ENCODE measurements at places on chromosomes 11 and 22.

DNA sequence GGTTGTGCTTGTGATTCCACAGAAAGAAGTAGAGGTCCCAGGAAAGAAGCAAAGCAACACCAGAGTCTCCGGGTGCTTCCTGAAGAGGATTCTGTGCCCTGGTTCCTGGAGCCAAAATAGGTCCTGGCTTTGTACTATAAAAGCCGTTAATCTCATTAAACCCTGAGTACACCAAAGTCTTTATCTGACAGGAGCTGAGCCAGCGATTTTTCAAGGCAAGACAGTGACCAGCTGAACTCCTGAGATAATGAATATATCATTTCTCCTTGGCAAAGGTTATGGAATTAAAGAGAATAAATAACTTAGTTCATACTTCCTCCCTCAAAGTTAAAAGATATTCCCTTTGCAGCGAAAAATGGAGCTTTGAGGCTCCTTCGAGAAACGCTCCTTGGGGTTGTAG, 5.2 kb downstream of the TMEM138 start:
- DNase-seq, result no peak

DNA sequence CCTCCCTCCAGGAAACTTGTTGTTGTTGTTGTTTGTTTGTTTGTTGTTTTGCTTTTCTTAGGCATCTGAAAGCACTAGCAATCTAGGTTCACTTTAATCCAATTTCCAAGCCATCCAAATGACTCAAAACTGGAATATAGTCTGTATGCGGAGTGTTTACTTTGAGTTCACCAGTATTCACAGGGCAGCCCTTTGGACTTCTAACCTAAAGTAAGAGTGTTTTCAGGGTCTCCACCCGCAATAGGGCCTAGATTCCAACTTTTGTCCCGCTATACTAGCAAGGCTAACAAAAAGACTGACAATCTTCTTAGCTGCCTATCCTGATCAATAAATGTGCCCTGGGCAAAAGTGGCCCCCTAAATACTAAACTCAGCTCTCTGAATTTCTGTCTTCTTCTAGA, 13.6 kb downstream of the PGM2L1 start:
- no peak for DNase-seq

- peak; percentile 92 for DNase-seq
Observed at GRCh38 chr11:125568970-125569914, at the start of gene EI24. TSS of gene EI24 (plus strand) at chr11:125569477. CDS start at chr11:125572528, 3,051 bp downstream.

DNA sequence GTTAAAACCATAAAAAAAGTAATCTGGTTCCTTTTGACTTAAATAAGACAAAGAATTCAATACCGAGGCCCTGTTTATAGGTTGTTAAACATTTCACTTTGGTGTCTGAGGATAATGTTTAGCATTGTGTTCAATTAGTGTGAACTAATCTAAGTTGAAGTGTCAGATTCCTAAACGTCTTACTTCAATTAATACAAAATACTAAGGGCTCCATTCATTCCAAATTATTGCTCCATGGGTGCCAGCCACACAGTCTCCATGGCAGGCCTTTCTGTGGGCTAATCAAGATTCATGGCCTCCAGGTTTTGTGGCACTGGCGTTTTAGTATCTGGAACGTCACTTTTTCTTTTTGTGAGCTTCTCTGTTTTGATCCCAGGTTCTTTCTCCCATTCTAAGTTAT, 89.4 kb downstream of the TMEM135 start:
- no peak for DNase-seq

DNA sequence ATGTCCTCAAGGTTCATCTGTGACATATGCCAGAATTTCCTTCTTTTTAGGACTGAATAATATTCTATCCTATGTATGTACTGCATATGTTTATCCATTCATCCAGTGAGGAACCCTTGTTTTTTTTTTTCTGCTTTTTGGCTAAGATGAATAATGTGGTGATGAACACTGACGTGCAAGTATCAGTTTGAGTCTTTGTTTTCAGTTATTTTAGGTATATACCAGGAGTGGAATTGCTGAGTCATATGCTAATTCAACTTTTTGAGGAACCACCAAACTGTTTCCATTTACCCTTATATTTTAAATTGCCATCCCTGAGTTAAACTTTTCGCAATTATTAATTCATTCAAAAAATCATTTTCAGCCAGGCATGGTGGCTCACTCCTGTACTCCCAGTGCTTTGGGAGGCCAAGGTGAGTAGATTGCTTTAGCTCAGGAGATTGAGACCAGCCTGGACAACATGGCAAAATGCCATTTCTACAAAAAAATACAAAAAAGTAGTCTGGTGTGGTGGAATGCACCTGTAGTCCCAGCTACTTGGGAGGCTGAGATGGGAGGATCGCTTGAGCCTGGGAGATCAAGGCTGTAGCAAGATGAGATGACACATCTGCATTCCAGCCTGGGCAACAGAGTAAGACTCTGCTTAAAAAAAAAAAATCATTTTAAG, 64.2 kb downstream of the MICAL2 start:
- peak; percentile 46 for DNase-seq

GRCh38 chr11:10051868-10052586, 242.0 kb downstream of the SBF2 start:
- no peak for DNase-seq

- DNase-seq, result no peak
Observed at GRCh38 chr11:85809191-85809590, 1.8 kb downstream of the SYTL2 start.

GRCh38 chr22:30056015-30056414, 24.2 kb upstream of the HORMAD2 start:
- no peak for DNase-seq

- no peak for DNase-seq
Observed at GRCh38 chr22:17906978-17907747, 117.2 kb downstream of the MICAL3 start.

- peak; percentile 35 for DNase-seq
Observed at GRCh38 chr11:79241852-79242241, 199.0 kb downstream of the TENM4 start.

DNA sequence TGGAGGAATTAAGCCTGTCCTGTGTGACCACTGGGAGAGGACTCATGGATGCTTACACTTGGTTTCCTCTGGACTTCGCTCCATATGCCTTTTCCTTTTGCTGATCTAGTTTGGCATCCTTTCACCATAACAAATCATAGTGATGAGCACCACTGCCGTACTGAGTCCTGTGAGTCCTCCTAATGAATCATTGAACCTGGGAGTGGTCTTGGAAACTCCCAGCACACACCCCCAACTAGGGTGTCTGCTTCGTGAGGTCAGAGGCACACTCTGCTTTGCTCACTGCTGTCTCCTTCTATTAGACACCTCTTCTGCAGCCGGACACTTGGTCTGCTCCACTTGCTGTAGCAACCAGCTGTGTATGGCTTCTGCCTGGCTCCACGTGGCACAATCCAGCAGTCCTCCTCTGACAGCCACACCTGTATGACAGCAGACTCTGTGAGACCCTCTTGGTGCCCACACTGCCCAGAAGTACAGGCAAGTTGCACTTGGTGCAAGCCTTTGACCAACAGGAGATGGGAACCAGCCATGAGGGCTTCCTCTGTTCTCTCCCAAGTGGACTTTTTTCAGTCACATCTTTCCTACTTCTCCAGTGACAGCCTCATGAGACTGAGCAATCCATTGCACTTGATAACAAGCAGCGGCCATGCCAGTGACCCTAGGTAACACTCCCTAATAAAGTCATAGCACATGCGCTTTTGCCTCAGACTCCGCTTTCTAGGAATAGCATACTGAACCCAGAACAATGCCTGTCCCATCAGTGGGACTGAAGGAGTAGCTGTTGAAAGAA, 65.0 kb upstream of the HMGXB4 start:
- no peak for DNase-seq

DNA sequence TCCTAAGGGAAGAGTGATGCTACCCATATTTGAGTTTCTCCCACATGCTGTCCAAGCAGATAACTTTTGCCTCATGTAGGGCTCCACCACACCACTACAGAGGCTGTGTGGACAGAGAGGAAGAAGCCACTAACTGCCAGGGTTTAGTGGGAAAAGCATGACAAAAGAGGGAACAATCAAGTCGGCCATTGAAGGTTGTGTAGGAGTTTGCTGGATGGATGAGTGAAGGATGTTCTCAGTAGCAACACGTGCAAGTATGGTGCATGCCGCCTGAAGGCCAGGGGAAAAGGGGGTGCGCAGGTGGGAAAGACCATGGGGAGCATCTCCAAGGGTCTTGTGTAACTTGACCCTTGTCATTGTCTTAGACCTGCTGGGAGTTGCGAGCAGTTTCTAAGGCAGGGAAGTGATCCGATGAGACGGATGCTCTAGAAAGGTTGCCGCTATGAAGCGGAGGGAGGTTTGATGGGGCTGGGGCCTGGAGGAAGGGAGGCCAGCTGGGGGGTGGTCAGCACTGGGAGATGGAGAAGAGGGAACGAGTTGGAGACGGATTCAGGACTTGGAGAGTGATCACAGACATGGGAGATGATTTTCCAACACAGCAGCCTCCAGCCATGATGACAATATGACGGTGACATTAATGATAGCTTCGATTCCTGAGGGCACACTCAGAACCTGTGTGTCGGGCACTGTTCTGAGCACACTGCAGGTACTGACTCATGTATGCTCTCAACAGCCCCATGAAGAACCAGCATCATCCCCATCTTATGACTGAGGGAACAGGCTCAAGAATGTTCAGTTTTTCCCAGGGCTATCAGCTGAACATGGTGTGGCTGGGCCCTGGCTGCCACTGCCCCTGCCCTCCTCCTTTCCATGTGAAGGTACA, 53.7 kb downstream of the CD6 start:
- no peak for DNase-seq

GRCh38 chr11:36019005-36019596, 75.2 kb downstream of the LDLRAD3 start:
- DNase-seq, result no peak

- no peak for DNase-seq
Observed at GRCh38 chr22:48319321-48320047, 1508.2 kb downstream of the BRD1 start.

DNA sequence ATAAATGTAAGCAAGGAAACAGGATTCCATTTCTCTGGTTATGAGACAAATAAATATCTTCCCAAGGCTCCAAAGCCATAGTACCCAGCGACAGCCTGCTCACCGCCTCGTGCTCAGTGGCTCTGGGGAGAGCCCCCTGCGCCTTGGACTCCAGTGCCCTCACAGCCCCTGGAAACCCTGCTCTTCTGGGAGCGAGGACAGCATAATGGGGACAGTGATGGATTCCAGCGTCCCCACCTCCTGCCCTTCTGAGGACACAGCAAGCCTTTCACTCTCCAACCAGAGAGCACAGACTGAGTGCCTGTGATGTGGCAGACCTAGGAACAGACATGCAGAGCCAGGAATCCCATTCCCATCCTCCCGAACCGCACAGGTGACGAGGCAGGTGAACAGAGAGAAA, 660.8 kb downstream of the TBC1D22A start:
- DNase-seq, result no peak

- no peak for DNase-seq
Observed at GRCh38 chr11:81993755-81994154, 739.9 kb downstream of the FAM181B start.

GRCh38 chr22:44224166-44224565, 43.4 kb downstream of the PARVG start:
- no peak for DNase-seq

GRCh38 chr11:95138448-95138847, 48.8 kb downstream of the ENDOD1 start:
- DNase-seq, result no peak

GRCh38 chr11:9717719-9718118, 53.8 kb downstream of the SWAP70 start:
- DNase-seq, result no peak

GRCh38 chr11:64842851-64843685, 1.4 kb downstream of the CDC42BPG start:
- DNase-seq, result no peak

- peak; percentile 76 for DNase-seq
Observed at GRCh38 chr11:72792437-72793021, 1.3 kb downstream of the STARD10 start.

GRCh38 chr22:39627865-39628562, 57.5 kb downstream of the CACNA1I start:
- DNase-seq, result no peak

Measured in coronary artery (tissue), 2 donors.